ENCODE measurements at places on chromosomes 3 and 15.

DNA sequence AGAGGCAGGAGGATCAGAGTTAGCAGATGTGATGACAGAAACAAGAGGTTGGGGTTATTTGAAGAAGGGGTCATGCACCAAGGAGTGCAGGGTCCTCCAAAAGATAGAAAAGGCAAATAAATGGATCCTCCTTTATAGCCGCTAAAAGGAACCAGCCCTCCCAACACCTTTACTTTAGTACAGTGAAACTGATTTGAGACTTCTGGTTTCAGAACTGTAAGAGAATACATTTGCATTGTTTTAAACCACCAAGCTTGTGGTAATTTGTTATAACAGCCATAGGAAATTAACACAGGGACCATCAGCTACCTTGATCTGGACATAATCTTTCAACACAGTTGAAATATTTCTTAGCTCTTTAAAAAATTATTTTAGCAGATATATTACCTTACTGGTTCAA lies 166.6 kb downstream of the TIGIT start:
- DNase-seq = no peak

- DNase-seq = no peak
These were observed 75.7 kb downstream of the SMAD6 start for GRCh38 chr15:66777596-66778313.

- DNase-seq = no peak
These were observed 599.5 kb upstream of the KCNMB2 start for GRCh38 chr3:177936721-177937120.

GRCh38 chr15:40247406-40247971 lies 8.6 kb downstream of the PAK6 start:
- no peak for DNase-seq

GRCh38 chr3:27596921-27597320 lies 112.7 kb upstream of the SLC4A7 start:
- no peak for DNase-seq

- no peak for DNase-seq
These were observed 1101.4 kb downstream of the ROBO1 start for GRCh38 chr3:78666470-78666800.

GRCh38 chr3:61058836-61059235 lies 192.4 kb downstream of the FHIT start:
- DNase-seq = no peak

DNA sequence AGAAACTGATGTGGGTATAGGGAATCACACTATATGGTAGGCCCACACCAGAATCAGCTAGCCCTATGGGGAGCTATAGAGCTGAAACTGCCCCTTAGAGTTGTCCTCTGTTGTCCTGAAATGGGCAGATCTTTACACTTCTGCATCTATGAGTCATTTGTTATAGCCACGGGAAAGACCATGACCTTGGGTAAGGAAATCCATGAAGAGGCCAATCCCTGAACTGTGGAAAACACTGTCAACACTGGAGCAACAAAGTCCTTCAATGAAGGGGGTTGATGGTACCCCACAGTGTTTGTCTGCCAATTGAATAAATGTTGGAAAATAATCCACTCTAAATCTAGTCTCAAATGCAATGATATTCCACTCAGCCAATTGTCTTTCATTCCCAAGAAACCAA lies 5.2 kb upstream of the CD200R1 start:
- no peak for DNase-seq

DNA sequence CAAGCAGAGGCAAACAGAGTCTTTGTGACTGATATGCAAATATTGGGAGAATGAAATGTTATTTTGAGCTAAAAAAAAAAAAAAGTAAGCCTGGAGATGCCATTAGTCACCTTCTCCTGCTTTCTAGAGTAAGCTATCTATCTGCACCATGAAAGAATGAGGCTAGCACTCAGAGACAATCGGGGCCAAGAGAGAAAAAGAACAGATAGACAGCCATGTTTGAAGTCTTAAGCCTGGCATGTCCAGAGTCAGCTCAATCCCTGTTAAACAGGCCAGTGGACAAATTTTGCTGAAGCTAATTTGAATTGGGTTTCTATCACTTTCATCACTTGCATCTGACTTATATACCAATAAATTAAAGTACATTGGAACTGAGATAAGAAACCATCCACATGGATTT lies 204.4 kb downstream of the SLC9A9 start:
- no peak for DNase-seq

DNA sequence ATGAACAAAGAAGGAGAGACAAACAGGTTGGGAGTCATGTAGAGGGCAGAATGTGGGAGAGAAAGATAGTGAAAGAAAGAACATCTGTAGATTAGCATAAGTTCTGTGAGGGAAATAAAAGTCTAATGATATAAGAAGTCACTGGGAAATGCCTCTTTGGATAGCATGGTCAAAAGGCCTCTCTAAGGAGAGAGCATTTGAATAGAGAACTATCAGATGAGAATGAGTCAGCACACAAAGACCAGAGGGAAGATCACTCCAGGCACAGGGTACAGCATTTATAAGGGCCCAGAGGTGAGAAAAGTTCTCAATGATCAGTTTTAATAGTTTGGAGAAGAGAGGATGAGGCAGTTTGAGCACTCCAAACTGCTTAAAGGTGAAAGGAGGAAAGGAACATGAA lies 7.9 kb upstream of the CPNE4 start:
- no peak for DNase-seq

DNA sequence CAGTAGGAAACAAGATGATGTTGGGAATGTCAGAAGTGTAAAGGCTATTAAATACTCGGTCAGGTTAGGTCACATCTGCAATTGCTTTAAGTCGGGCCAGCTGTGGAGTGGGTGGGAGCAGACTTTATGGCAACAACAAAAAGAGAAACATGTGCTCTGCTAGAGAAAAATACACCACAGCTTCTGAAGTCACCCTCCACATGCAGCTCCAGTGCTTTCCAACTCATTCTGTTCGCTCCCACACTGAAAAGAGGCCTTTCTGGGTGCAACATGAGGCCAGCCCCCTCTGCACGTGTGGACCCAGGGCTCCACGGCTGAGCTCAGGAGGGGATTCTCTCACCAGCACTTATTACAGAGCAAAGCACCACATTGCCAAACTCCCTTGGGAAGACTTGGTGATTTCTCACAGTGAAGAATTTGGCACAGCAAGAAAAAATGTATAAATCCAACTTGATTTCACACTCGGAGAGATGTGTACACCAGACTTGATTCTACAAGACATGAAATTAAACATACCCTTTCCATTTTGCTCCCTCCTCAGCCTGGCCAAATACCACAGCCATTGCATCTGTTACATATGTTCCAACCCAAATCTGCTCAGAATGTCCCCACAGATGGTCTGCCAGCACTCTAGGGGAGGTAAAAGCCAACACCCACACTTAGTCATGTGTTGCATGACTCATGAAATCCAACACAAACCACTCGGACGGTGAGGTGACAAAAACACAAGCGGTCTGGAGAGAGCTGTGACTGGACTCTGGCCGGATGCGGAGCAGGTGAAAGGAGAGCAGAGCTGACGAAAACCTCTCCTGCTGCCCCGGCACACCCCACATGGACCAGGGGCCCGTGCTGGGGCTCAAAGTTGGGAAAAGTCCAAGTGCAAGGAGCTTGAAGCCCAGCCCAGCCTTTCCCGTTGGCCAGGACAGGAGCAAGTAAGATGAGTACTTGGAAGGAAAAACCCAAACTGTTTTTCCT lies 74.6 kb downstream of the ITGB5 start:
- peak; percentile 38 for DNase-seq

DNA sequence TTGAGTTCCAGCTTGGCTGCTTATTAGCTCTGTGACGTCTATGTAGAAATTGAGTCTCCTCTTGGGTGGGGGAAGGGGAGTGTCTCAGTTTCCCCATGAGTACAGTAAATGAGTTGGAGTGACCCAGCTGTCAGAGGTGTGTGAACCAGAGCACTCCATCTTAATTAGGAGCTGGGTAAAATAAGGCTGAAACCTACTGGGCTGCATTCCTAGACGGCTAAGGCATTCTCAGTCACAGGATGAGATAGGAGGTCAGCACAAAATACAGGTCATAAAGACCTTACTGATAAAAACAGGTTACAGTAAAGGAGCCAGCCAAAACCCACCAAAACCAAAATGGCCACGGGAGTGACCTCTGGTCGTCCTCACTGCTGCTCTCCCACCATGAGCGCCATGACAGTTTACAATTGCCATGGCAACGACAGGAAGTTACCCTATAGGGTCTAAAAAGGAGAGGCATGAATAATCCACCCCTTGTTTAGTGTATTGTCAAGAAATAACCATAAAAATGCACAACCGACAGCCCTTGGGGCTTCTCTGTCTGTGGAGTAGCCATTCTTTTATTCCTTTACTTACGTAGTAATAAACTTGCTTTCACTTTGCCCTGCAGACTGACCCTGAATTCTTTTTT lies 222.4 kb downstream of the CACNA2D3 start:
- no peak for DNase-seq

- DNase-seq = no peak
These were observed 48.5 kb upstream of the P3H2 start for GRCh38 chr3:190169243-190169642.

DNA sequence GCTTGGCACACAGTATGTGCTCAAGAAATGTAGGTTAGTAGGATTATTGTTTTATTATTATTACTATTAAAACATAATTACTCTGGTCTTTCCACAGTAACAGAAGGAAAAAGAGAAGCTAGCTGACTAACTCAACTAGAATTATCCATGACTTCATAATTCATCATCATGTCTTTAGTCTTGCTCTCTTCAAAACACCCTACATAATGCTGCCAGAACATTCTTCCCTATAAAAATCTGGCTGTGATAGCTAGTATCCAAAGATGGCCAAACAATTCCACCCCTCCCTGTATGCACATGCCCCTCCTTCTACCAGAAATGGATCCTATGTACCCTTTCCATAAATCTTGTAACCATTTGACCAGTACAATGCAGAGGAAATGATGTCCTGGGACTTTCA lies 48.8 kb upstream of the SRGAP3 start:
- no peak for DNase-seq

- no peak for DNase-seq
These were observed 56.0 kb downstream of the CLEC3B start for GRCh38 chr3:45082142-45082538.

DNA sequence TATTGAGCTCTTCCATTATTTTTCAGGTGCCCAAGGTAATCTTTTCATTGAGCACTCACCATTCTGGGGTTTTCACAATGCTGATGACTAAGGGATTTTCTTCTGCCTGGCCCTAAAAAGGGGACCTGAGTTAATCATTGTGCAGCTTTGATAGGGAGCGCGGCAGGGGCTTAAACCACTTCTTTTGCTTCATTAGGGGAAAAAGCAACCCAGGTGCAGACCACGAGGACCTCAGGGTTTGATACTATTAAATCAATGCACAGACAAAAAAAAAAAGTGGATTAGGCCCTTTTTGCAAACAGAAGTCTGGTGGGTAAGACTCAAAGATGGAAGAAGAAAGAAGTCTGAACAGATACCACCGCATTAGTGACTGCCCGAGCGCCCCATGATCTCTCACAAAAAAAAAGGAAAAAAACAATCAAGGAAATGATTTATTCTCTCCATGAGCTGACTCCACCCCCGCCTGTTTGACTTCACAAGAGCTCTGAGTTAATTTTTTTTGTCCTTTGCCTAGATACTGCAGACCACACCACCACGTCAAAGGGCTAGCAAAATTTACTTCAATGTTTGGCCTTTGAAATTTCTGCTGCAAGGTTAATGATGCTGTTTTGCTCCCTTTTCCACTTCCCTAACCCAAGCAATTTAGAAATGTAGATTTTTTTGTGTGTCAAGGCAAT lies 78.0 kb upstream of the FEZF2 start:
- no peak for DNase-seq

GRCh38 chr3:168220556-168220955 lies 124.8 kb upstream of the GOLIM4 start:
- no peak for DNase-seq

DNA sequence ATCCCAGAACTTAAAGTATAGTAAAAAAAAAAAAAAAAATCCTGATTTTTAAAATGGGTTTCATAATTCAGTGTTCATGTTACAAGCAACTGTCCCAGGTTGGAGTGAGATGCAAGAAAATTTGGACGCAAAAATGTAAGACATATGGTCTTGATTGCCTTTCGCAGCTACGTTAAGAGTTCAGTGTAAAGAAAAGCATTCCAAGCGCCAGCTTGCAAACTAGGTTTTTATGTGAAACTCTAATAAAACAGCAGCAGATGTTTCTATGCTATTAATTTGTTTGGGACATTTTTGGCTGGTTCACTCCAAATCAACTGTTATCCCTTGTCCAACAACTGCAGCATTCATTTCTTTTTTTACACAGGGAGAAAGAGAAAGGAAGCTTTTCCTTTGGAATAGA lies 957.8 kb downstream of the ROBO1 start:
- no peak for DNase-seq

- DNase-seq = no peak
These were observed 747.4 kb upstream of the NECTIN3 start for GRCh38 chr3:110324171-110324705.

DNA sequence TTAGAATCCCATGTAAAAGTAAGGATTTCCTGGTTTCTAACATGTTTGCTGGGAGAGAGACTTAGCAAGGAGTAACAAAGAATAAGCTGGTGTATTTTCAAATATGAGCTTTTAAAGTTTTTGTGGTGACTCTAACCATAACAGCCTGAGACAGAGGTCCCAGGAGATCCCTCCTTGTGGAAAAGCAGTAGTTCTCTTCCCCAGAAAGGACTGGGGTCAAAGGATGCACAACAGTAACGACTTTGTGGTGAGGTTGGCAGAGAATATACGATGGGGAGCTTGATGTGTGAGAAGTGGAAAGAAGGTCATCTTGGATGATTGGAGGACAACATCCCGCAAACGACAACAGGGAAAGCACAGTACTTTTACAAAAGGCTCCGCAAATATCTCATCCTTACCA lies 38.2 kb downstream of the ABHD5 start:
- no peak for DNase-seq

DNA sequence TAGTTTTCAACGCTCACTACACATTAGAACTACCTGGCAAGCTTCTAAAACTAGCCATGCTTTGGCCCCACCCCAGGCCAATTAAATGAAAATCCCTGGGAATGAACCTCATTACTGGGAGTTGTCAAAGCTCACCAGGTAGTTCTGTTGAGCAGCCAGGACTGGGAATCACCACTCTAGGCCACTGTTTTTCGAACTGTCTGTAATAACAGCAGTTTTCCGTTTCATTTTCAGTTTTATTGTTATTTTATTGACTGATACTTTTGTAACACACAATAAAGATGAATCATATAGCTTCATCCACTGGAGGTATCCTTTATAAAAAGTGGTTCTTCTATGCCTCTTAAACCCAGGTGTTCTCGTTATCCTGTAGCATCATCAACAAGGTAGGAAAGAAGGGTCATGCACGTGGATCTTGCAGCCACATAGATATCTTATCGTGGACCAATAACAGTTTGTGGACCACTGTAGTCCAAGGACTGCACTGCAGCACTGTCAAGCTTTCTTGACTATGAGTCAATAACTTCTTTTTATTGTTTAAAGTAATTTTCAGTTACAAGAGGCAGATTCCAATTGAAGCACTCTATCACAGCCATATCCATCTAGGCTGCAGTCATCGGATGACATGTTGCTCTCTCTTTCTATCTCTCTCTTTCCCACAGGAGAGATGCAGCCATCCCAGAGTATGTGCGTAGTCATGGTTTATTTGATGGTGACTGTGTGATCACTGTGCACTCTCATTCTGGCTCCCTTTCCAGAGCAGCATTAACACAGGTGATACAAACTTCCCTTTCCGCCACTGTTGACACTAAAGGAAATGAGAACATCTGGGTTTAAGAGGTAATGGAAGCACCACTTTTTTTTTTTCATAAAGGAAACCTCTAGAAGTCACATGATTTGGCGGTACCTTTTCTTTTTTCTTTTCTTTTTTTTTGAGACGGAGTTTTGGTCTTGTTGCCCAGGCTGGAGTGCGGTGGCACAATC lies 39.0 kb upstream of the BLM start:
- peak; percentile 12 for DNase-seq
